ENCODE measurements at places on chromosomes 5 and 9. TPM values are rescaled to one million over a fixed set of nuclear protein-coding genes. Genes with fewer than 3 reads are reported as not detected.

DNA sequence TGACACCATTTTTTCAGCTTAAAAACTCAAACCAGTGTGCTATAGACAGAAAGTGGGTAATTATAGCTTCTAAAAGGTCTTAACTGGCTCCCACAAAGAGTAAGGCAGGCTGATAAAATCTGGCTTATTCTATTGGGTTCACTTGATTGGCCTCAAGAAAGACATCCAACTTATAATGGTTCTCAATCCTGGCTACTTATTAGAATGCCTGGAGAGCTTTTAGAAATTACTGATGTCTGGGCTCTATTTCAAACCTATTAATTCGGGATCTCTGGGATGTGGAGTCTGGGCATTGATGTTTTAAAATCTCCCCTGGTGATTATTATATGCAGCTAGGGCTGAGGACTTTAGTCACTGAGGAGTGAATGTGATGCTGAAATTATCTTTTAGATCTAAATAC, 188.0 kb downstream of the TARS1 start:
- DNase-seq = no peak

- DNase-seq = no peak
These were observed 22.2 kb upstream of the CTSL start for GRCh38 chr9:87703636-87704276.

DNA sequence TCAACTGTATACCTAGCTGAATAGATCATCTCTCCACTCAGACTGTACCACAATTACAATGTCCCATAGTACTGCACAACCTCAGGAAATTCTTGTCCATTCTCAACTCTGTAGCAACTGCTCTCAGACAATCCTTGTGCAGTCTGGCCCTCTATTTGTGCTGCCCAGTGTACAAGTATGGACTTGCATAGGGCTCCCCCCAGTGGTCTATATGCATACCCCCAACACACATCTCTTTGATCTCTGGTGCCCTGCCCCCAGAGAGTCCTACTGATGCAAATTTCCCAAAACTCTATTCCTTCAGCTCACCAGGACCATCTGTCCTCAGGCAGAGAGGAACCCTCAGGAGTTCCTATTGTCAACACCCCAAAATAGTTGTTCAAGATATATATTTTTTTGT, 205.3 kb downstream of the SLCO4C1 start:
- DNase-seq = no peak

PLAC8L1 gene
- total RNA-seq = not detected

GRCh38 chr9:28409919-28410318, 836.6 kb upstream of the C9orf72 start:
- DNase-seq = no peak

ZNF462 gene
- total RNA-seq = 33.8 TPM

GRCh38 chr5:68392617-68393016, 177.1 kb downstream of the PIK3R1 start:
- DNase-seq = no peak

SIMC1 gene
- 8.2 TPM for total RNA-seq

GRCh38 chr5:61371474-61371873, 39.4 kb downstream of the ZSWIM6 start:
- no peak for DNase-seq

GRCh38 chr9:91562416-91562815, 138.8 kb upstream of the NFIL3 start:
- DNase-seq = no peak

DNA sequence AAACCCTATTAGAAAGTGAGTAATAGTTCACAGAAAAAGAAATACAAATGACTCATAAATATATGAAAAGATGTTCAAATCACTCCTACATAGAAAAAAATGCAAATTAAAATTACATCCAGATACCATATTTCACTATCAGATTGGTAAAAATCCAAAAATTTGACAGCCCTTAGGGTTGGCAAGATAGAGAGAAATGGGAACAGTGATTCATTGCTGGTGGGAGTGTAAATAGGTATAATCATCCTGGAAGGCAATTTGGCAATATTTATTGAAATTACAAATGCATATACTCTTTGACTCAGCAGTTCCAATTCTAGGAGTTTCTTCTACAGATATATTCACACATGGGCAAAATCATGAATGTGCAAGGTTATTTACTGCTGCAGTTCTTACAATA, 273.5 kb downstream of the NR2F1-AS1 start:
- DNase-seq = no peak

- DNase-seq = no peak
These were observed 1.9 kb downstream of the CD274 start for GRCh38 chr9:5452286-5452609.

All from sigmoid colon (tissue), 7 donors.